ENCODE measurements at places on chromosomes 1 and 21.

DNA sequence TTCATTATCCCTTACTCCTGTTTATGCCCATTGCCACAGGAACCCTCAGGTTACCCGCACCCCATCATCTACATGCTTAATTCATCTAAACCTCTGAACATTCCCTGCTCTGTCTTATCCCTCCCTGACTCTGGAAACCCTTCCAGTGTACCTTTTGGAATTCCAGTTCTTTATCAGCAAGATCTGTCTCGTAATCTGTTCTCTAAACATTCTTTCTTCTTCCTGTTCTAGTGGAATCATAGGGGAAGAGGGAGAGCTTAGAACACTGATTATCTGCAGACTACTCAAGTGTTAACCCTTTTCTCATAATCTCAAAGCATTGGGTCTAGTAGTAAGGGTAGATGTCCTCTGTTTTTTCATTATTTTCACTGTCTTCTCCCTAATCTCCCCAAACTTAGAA lies 159.8 kb downstream of the PIK3R3 start:
- no peak for DNase-seq

GRCh38 chr1:206803221-206803730 lies 31.0 kb upstream of the IL10 start:
- peak; percentile 81 for DNase-seq

DNA sequence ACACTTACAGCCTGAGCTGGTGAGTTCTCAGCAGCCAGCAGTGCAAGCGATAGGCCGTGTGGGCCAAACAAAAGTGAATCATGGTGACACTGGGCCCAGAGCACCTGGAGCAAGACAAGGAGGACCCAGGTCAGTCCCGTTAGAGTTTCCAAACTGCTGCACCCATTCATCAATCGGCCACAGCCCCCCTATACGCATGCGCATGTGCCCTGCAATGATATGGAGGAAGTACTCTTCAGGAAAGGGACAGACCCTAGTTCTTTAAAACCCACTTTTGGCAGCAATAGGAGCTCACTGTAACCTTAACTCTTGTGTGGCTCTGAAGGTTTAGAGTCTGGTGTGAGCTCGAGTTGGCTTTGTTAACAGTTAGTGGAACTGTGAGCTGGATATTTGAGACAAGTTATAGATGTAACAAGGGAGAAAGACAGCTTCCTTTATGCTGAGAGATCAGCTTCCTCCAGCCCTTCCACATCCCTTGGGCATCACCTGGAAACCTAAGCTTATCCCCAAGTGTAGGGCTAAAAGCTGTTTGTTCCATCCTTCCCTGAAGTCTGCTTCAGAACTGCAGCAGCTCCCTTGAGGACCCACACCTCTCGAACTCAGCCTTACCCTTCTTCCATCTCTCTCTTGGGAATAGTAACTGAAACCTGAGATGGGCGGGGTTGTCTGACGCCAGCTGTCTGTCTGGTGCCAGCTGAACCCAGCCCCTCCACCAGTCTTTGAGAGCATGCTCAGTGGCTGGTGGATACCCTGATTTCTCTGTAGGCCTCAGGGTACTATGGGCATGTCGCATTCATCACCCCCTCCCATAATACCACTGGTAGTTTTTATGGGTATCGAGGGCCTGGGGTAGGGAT lies 17.7 kb downstream of the NMNAT1 start:
- peak; percentile 35 for DNase-seq

GRCh38 chr1:160630523-160631451 lies 16.1 kb downstream of the SLAMF1 start:
- no peak for DNase-seq

GRCh38 chr1:171500304-171500703 lies 15.0 kb downstream of the PRRC2C start:
- no peak for DNase-seq

DNA sequence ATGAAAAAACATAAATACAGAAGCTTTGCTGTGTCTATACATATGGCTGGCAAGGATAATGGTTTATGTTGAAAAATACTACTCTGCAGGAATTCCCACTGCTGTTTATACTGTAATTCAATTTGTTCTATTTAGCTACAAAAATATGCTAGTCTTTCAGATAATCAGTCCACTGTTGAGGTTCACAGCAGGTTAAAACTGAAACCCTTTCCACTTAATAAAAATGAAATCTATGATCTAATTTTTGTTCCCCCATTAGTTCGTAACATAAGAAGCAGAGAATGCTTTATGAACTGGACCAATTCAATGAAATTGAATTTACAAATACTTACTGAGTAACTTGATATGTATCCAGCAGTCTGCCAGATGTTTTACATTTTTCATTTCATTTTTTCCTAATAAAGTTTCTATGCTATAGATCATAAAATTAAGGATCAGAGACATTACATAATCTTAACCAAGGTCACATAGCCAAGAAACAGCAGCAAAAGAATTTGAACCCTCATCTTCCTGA lies 360.1 kb upstream of the BEND5 start:
- DNase-seq = no peak

GRCh38 chr1:29057700-29058099 lies 66.0 kb downstream of the TMEM200B start:
- DNase-seq = no peak

GRCh38 chr1:16019644-16020277 lies 1.9 kb upstream of the HSPB7 start:
- no peak for DNase-seq

GRCh38 chr1:7584643-7585042 lies 186.5 kb upstream of the VAMP3 start:
- no peak for DNase-seq

GRCh38 chr1:205294175-205294917 lies 27.2 kb downstream of the NUAK2 start:
- DNase-seq = no peak

GRCh38 chr21:26171258-26172100 lies 909 bp upstream of the APP start:
- no peak for DNase-seq

GRCh38 chr1:156752843-156753482 lies 1.5 kb upstream of the HDGF start:
- DNase-seq = no peak

DNA sequence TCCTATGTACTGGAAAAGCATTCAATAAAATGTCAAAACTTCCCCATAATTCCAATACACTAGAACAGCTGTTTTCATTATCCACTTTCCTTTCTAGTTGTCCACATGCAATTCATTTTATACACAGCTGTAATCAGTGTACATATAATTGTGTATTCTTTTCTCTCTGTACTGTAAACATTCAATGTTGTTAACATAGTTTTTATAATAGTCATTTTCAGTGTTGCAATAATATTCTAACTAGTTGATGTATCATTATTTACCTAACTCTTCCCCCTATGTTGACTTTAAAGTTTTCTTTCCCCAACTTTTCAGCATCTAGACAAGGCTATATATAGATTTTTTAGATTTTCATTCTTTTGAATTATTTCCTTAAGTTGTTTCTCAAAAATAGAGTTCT lies 44.4 kb downstream of the DIPK1A start:
- DNase-seq = no peak

GRCh38 chr1:163747855-163748254 lies 426.1 kb downstream of the NUF2 start:
- DNase-seq = no peak

- no peak for DNase-seq
These were observed 39.7 kb downstream of the DPT start for GRCh38 chr1:168689327-168689657.

DNA sequence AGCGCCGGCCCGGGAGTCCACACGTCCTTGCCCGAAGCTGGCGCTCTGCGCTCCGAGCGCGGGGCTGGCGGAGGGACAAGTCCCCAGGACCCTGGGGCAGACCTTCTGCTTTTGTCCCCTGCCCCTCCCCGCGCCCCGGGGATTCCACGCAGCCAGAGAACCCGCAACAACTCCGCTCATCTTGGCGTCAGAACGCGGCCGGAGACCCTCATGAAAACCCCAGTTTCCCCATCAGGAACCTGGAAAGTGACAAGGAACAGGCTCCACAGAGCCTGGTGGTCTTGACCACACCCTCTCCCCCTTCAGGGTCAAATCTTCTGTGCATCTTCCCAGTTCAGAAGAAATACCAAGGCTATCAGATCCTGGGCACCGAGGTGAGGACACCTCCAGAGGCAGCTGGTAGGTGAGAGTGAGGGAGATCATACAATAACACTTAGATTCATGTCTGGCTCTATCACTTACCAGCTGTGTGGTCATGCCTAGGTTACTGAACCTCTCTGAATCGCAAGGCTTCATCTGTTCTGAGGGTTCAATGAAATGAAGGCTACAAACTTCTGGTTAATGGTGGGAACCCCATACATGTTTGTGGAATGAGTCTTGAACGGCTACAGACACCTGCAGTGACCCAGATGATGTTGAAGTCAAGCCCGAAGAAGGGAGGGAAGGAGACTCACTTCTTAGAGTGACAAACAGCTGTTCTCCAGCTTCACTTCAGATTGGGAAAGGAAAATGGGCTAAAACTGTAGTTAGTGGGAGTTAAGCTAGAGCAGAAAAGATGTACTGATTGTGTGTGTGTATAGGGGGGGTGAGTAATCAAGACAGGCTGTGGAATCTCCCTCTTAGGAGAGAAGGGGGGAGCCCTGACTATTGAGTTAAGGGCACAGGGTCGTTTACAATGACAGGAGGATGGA lies 555 bp upstream of the RSPO1 start:
- no peak for DNase-seq

DNA sequence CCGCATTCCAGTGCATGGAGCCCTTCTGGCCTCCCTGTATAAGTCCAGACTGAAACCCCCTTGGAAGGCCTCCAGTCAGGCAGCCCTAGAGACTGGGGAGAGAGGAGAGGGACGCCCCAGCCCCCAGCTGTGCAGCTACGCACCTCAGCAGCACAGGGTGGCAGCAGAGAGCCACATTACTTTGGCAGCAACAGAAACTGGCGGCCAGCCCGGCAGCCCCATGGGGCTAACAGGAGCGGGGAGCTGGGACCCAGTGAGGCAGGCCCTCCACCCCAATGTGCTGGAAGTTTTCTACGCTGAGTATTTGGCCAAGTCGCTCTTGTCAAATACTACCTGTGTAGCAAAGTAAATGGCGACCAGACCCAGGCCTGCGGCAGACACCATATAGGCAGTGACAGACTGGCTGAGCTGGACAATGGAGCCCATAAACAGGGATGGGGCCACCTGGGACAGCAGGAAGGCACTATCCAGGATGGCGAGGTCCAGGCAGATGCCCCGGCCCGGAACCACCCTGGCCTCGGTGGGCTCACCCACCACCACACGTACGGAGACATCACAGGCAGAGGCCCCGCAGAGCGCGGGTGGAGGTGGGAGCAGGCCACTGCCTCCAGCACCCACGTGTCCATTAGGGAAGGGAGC lies 21.2 kb downstream of the SLC45A3 start:
- peak; percentile 62 for DNase-seq

DNA sequence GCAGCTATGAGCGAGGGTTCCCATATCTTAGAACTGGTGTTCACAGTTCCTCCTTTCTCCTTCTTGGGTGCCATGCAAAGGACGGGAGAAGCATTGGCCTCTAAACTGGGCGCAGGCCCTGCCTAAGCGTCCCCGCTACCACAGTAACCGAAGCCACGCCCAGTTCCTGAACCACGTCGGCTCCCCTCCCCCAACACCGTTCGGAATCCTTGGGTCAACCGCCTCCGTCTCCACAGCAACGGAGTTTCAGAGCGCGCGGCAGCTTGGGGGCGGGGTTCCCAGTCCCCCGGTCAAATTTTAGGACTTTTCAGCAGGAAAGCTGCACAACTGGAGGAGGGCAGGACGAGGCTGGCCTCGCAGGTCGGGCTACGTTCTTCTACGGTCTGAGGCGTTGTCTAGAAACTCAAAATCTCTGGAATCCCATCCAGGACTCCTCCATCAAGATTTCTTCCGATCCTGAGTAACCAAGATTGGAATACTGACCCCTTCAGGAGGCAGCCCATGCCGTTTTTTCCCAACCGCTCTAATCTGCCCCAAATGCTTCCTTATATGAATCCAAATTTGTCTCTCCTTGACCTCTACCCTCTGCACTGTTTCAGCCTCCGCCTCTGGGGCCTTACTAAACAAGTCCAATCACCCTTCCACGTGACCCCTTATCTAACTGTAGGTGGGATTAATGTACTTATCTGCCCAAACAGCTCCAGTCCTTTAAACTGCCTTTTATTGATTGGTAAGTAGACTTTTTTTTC lies at the start of gene SPAG17:
Gene SPAG17 (minus strand): TSS at position 145 of the 749 bp plus-strand sequence. CDS start 71 bp downstream, at position 74.
- no peak for DNase-seq

DNA sequence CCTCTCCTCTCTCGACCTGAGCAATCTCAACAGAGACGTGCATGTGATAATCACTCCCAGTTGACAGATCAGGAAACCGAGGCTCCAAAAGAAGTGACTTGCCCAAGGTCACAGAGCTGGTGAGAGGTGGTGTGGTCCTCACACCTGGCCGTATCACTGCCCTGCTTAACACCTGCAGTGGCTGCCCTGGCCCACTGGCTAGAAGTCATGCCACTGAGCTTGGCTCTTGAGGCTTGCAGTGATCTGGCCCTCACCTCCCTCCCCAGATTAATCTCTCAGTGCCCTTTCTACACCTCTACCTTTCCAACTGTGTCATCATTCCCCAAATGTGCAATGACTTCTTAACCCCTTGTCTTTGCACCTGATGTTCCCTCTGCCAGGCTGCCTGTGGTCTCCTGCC lies 38.8 kb downstream of the CDCP2 start:
- DNase-seq = no peak

- no peak for DNase-seq
These were observed 6.3 kb upstream of the CRYBG2 start for GRCh38 chr1:26359981-26360806.

- DNase-seq = no peak
These were observed 22.6 kb upstream of the SIM2 start for GRCh38 chr21:36676039-36676950.

- no peak for DNase-seq
These were observed 21.1 kb downstream of the IPO9 start for GRCh38 chr1:201850053-201850397.

- DNase-seq = no peak
These were observed 341.7 kb upstream of the ADGRL2 start for GRCh38 chr1:81459043-81459442.

- DNase-seq = no peak
These were observed 9.5 kb upstream of the ASCL5 start for GRCh38 chr1:201136355-201137023.

- DNase-seq = no peak
These were observed 241.0 kb upstream of the NFIA start for GRCh38 chr1:60841116-60842046.

- DNase-seq = peak; percentile 56
These were observed 11.5 kb upstream of the SLC2A7 start for GRCh38 chr1:9037476-9038337.

- no peak for DNase-seq
These were observed 10.5 kb upstream of the TARS2 start for GRCh38 chr1:150476754-150477153.

DNA sequence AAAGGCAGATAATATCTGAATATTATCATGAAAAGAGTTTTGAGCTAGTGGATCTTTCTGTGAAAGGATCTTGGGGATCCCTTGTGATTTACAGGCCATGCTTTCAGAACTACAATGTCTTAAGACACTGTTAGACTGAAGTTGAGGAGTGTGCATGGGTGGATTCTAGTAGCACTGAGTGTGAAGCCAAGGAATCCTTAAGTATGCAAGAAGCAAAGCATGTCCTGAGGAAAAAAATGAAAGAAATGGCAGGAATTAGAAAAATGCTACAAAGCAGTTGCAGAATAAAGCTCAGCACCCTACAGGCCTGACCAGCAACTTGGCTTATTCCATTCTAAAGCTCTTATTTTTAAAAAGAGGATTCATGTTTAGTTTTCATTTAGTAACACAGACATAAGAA lies 11.9 kb downstream of the STX6 start:
- no peak for DNase-seq

- DNase-seq = no peak
These were observed 88.0 kb downstream of the NTNG1 start for GRCh38 chr1:107228704-107229371.

Data from GM06990 (cell line).